Activated CD8-positive, alpha-beta memory T cell treated with anti-CD3 and anti-CD28 coated beads, Interleukin-2, amount 10 ng/mL, durations not matched to agents 7 days and 5 days (primary cell): ENCODE measurements at places on chromosomes 3 and 15.

GRCh38 chr3:27358372-27358771, 10.8 kb downstream of the NEK10 start:
- peak overlapping the region; percentile 80 for H3K27ac ChIP-seq
- H3K27me3 ChIP-seq: peaks cover 2% of the 10 kb centered on the region
- H3K4me1 ChIP-seq: peaks cover 27% of the 10 kb centered on the region
- no peaks in the 10 kb centered on the region for H3K36me3 ChIP-seq

DNA sequence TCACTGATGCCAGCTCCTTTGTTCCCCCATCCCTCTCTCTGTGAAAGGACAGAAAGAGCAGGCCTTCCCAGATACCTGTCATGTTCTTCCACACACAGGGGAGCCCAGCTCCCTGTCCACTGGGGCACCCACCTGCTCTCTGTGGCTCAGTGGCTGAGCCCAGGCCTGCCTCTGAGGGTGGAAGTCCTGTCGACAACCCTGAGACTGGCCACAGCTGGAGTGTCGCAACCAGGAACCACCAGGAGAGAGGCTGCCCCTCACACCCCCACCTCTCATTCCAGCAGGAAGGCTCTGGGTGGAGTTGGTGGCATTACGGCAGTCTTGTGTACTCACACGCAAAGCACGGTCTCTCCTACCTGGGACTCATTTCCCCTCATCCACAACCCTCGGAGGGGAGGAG, 66.3 kb downstream of the MEGF11 start:
- H3K4me1 ChIP-seq: no peaks in the 10 kb centered on the region
- H3K27me3 ChIP-seq: peaks cover 39% of the 10 kb centered on the region
- H3K4me3 ChIP-seq: no peak overlapping the region
- DNase-seq: no peak
- no peaks in the 10 kb centered on the region for H3K36me3 ChIP-seq

DNA sequence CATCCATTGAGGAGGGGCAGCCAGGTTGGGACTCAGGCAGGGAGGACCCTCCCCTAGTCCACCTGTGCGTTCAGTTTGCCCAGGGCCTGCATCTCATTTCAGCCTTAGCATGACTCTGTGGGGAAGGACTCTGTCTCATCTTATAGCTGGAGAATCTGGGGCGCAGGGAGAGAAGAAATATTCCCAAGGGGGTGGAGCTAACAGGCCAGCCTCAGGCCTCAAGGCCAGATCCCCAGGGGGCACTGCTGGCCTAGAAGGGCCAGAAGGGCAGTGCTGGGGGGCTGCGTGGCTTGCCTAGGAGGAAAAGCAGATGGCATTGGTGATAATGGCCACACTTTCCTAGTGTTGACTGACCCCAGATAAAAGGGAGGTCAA, 10.9 kb downstream of the AMOTL2 start:
- no peak overlapping the region for H3K4me3 ChIP-seq
- H3K27ac ChIP-seq: no peak overlapping the region
- H3K27me3 ChIP-seq: peaks cover 31% of the 10 kb centered on the region
- H3K36me3 ChIP-seq: no peaks in the 10 kb centered on the region
- DNase-seq: no peak
- peaks cover 12% of the 10 kb centered on the region for H3K4me1 ChIP-seq

DNA sequence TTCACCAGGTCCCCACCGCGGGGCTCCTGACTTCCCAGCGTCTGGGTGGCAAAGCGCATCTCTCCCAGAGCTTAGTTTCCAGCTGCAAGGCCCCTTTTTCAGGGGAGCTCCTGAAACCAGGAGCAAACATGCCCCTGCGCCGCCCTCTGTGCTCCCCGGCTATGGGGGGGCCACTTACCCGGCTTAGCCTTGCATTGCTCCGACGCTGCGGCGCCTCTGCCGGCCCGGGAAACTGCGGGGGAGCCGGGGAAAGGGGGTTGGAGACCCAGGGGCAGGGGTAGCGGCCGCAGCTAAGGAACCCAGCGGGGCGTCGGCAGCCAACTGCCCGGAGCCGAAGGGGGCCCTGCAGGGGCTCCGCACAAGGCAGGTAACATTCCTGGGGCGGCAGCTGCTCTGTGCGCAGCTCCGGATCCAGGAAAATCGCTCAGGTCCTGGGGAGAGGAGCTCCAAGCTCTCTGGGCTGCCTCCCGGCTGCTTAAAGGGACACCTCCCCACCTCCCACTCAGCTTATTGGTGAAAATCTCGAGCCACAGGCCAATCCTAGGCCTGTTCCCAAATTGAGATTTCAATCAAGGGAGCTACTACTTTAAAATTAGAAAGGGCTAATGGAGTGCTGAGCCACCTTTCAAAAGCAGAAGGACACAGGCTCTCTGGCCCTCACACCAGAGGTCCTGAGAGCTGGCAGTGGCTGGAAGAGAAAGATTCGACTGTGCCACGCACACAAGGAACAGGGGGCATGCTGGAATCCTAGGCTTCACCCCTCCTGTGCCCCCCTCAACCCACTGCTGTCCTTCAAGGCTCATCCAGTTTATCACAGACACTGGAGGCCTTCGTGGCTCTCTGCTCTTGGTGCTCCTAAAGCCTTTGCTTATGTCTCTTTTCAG, 42.7 kb upstream of the PRICKLE2 start:
- H3K36me3 ChIP-seq: no peaks in the 10 kb centered on the region
- H3K4me1 ChIP-seq: no peaks in the 10 kb centered on the region
- DNase-seq: no peak
- peaks cover 27% of the 10 kb centered on the region for H3K27me3 ChIP-seq

GRCh38 chr3:13934813-13935212, 54.9 kb upstream of the WNT7A start:
- H3K4me3 ChIP-seq: no peak overlapping the region
- H3K36me3 ChIP-seq: no peaks in the 10 kb centered on the region
- peaks cover 4% of the 10 kb centered on the region for H3K4me1 ChIP-seq
- peaks cover 4% of the 10 kb centered on the region for H3K27me3 ChIP-seq
- no peak overlapping the region for H3K27ac ChIP-seq
- DNase-seq: no peak

DNA sequence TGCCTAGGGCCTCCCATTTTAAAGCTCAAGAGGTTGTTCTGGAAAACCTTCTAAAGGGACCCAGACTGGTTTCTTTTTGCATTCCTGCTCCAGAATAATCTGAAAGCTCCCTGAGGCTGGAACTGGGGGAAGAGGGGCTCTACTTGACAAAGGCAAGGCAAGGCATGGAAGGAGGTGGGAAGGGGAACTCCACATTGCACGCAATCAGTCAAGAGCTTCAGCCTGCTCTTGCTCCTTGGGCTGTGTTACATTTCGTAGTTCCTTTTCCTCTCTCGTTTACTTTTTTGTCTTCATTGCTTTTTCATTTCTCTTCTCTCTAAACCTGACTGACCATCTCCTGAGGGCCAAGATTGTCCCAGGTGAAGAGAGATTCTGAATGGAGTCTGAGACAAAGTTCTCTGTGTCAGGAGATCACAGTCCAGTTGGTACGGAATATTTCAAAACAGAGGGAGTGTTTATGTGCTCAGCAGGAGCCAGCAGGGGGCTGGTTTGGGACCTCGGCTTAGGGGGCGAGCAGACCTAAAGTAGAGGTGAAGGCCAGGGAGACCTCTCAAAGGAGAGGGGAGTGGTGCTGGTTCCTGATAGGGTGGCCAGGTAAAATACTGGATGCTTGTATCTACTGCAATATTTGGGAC, 6.0 kb upstream of the KCTD6 start:
- no peaks in the 10 kb centered on the region for H3K36me3 ChIP-seq
- H3K4me1 ChIP-seq: peaks cover 13% of the 10 kb centered on the region
- no peak overlapping the region for H3K27ac ChIP-seq
- no peak for DNase-seq
- peaks cover 65% of the 10 kb centered on the region for H3K27me3 ChIP-seq

GRCh38 chr3:152151216-152151876, 117.4 kb upstream of the MBNL1 start:
- DNase-seq: no peak
- H3K27ac ChIP-seq: no peak overlapping the region
- peaks cover 3% of the 10 kb centered on the region for H3K27me3 ChIP-seq
- no peak overlapping the region for H3K4me3 ChIP-seq
- peaks cover 2% of the 10 kb centered on the region for H3K36me3 ChIP-seq

- H3K27ac ChIP-seq: no peak overlapping the region
- DNase-seq: no peak
Measured at GRCh38 chr15:31457161-31457560, 130.5 kb downstream of the KLF13 start.

DNA sequence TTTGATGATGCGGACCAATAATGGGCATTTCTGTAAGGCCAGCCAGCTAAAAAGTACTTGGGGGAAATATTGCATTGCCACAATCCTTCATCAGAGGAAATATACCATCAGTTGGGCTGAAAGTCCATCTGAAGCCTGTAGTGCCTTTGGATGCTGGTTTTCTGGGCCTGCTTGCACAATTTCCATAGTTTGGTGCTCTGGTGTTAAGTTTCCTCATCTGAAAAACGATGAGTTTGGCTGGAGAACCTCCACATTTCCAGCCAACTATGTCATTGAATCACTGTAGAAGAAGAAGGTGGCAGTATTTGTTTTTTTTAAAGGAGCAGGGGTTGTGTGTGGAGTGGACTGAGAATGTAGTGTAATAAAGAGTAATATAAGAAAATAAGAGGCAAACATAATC, 10.1 kb downstream of the CCNB2 start:
- no peak overlapping the region for H3K27ac ChIP-seq
- DNase-seq: no peak
- no peaks in the 10 kb centered on the region for H3K27me3 ChIP-seq
- peaks cover 71% of the 10 kb centered on the region for H3K36me3 ChIP-seq

DNA sequence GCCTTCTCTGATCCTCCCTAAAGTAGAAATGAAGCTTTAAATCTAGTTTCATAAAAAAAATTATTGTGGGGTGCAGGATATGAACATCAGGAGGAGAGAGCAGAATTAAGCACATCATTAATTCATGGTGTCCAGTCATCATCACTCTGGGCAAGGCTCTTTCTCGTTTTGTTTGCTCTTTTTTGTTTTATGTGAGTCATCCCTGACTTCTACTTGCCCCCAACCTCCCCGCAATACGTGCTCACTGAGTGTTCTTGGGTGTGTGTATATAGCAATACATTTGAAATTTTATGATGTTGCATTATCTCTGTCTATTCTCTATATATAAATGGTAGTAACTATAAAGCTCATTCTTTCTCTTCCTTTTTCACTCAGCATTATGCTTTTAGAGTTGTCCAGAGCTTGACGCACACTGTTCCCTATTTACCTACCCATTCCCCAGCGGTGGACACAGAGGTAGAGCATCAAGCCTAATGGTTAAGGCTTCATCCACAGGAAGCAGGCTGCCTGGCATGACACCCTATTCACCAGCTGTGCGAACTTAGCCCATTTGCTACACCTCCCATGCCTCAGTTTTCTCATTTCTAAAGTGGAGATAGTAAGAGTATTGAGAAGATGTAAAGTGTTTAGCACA, 72.3 kb downstream of the CD200R1L start:
- H3K27me3 ChIP-seq: no peaks in the 10 kb centered on the region
- no peaks in the 10 kb centered on the region for H3K36me3 ChIP-seq
- peaks cover 36% of the 10 kb centered on the region for H3K4me1 ChIP-seq
- no peak for DNase-seq

GRCh38 chr3:128483657-128484403, 9.2 kb downstream of the GATA2 start:
- no peak overlapping the region for H3K4me3 ChIP-seq
- peaks cover 14% of the 10 kb centered on the region for H3K4me1 ChIP-seq
- no peaks in the 10 kb centered on the region for H3K36me3 ChIP-seq
- H3K27ac ChIP-seq: no peak overlapping the region

- peaks cover 56% of the 10 kb centered on the region for H3K4me1 ChIP-seq
- peaks cover 2% of the 10 kb centered on the region for H3K36me3 ChIP-seq
- no peak overlapping the region for H3K4me3 ChIP-seq
- peaks cover 16% of the 10 kb centered on the region for H3K27me3 ChIP-seq
Measured at GRCh38 chr3:161073181-161073580, 32.0 kb downstream of the B3GALNT1 start.

DNA sequence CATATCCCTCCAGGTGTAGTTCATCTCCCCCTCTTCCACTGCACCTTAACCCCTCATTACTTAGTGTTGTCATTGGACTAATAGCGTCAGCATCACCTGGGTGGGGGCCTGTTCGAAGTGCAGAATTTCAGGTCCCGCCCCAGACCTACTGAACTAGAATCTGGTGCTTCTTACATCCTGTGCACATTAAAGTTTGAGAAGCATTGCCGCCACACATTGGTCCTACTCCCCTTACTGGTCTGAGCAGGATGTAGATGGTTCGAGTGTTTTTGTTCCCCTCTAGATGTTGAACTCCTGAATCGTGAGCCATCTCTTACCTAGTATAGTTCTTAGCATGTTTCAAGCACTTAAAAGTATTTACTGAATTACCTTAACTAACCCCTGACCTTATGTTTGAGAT, 13.2 kb downstream of the KLHL18 start:
- no peaks in the 10 kb centered on the region for H3K27me3 ChIP-seq
- H3K36me3 ChIP-seq: peaks cover 9% of the 10 kb centered on the region
- DNase-seq: no peak
- H3K4me1 ChIP-seq: peaks cover 24% of the 10 kb centered on the region
- no peak overlapping the region for H3K27ac ChIP-seq

GRCh38 chr3:144181062-144181461, 209.4 kb downstream of the DIPK2A start:
- no peak overlapping the region for H3K4me3 ChIP-seq
- no peaks in the 10 kb centered on the region for H3K27me3 ChIP-seq
- no peaks in the 10 kb centered on the region for H3K4me1 ChIP-seq
- DNase-seq: no peak
- no peaks in the 10 kb centered on the region for H3K36me3 ChIP-seq

DNA sequence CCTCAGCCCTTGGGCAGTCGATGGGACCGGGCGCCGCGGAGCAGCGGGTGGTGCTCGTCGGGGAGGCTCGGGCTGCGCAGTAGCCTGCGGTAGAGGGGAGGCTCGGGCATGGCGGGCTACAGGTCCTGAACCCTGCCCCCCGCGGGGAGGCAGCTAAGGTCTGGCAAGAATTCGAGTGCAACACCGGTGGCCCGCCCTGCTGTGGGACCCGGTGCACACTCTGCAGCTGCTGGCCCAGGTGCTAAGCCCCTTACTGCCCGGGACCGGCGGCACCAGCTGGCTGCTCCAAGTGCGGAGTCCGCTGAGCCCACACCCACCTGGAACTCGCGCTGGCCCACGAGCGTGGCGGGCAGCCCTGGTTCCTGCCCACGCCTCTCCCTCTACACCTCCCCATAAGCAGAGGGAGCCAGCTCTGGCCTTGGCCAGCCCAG, 377.7 kb upstream of the RBMS3 start:
- H3K4me3 ChIP-seq: no peak overlapping the region
- H3K27ac ChIP-seq: no peak overlapping the region
- H3K36me3 ChIP-seq: no peaks in the 10 kb centered on the region
- H3K4me1 ChIP-seq: no peaks in the 10 kb centered on the region

DNA sequence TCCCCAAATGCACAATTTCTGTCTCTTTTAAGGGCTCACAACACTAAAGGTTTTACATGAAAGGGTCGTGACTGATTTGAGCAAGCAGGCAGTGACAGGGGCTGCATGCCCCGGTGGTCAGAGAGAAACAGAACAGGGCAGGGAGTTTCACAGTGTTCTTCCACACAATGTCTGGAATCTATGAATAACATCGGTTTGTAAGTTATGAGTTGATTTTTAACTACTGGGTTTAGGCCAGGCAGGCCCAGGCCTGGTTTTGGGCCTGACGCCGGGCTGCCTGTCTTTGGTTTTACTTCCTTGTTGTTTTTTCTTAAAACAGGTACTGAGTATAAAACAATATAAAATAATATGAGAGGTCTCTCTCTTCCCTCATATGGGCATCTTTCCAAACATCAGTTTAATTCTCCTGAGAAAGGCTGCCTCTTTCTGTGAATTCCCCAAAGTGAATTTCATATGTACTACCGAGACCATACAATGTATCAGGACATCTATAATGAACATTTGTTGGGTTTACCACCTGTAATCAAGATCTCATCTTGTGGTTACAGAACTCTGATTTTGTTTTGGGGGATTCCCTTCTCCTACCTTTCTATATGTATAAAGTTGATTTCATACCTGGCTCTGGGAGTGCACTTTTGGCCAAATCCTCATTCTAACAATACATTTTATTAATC, 74.4 kb downstream of the CD200 start:
- H3K4me3 ChIP-seq: no peak overlapping the region
- peaks cover 5% of the 10 kb centered on the region for H3K4me1 ChIP-seq
- H3K27ac ChIP-seq: no peak overlapping the region
- DNase-seq: no peak
